ENCODE measurements at places on chromosomes 3 and 15.

GRCh38 chr3:168284728-168285127 lies 189.0 kb upstream of the GOLIM4 start:
- DNase-seq: no peak

GRCh38 chr3:14397940-14398796 lies 4.2 kb upstream of the SLC6A6 start:
- no peak for DNase-seq

DNA sequence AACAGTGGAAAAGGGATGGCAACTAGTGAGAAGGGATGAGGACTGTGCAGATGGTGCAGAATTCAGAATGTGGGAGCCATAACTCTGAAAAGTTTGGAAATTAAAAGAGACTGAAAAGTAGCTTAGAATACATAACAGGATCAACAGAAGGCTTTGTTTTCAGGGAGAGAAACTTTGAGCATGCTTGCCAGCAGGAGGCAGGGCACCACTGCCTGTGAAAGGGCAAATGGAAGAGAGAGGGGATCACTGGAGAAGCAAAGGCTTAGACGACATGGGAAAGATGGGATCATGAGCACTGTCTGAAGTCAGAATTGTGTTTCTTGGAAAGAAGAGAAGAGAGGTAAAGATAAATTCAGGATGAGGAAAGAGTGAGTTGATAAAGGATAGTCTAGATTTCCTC lies 99.6 kb downstream of the ABI3BP start:
- DNase-seq: no peak

DNA sequence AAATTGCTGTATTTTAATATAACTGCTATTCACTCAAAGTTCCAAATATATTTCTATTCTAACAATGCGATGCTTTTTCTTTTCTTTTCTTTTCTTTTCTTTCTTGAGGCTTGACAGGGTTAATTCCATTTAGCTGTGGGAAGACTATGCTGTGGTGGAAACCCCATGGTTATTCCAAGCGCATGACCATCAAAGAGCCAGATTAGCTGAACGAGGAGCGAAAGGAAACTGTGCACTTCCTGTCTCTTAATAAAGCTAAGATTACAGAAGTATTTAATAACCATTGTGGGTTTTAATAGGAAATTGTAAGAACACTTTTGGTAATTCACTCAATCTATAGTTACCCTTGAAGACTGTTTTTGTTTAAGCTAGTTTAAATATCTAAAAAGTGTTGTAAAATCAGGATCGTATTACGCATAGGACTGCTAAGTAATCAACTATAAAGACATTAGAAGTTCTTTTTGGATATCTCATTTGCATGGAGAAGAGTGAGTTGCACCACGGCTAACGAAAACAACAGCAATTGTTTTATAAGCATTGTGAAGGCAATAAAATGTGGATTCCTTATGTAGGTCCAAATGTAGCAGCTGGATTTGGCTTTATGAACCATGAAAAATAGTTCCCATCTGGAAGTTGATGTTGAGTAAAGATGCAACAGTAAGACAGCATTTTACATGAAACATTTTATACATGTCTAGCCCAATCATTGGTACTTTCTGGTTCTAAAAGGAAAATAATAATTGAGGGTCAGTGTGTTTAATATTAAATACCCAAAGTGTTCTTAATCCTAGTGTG lies 105.4 kb downstream of the ZIC1 start:
- DNase-seq: no peak

GRCh38 chr3:122257644-122258364 lies 67.2 kb upstream of the CSTA start:
- no peak for DNase-seq

DNA sequence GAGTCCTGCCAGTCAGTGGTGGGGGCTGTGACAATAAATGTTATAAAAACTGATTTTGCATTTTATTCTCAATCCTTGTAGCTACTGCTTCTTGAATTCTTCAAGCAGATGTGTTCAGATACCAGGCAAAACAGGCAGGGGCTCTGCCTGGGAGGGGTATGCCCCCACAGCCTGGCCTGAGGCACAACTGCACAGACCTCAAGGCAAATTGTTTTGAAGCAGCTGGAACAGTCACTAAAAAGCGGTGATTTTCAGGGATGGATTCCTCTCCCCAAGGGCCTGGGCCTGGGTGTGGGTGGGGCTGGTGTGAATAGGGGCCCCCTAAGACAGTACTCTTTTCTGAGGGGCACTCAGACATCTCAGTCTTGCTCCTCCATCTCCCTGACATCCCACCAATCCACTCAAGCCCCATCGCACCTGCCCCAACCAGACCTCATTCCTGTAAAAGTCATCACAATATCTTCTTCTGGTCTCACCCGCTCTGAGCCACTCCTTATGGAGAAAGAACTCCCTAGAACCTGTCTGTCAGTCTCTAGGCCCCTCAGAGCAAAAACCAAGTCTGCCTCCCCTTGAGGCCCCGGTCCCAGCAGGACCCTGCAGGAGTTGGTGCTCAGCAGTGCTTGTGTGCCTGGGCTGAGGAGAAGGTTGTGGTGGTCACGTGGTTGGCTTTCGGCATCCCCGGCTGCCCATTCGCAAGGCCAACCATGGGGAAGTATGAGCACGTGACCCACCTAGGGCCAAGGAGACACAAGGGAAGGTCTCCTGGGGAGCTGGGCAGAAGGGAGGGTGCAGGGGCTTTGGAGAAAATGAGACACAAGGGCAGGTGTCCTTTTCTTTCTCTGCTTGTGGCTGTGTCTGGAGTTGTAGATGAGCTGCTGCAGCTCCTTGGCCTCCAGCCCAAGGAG lies 2.9 kb upstream of the PSTPIP1 start:
- DNase-seq: no peak

GRCh38 chr3:194482196-194482593 lies 4.6 kb downstream of the ATP13A3 start:
- DNase-seq: no peak

- DNase-seq: no peak
Measured at GRCh38 chr3:99114565-99115291, 213.2 kb upstream of the DCBLD2 start.

All from GM19239 (cell line).